Stimulated activated CD4-positive, alpha-beta T cell treated with anti-CD3 and anti-CD28 coated beads, Interleukin-1b, Interleukin-23, amount 100 ng/mL, for 24 hours (primary cell): ENCODE measurements at places on chromosomes 13 and 19.

DNA sequence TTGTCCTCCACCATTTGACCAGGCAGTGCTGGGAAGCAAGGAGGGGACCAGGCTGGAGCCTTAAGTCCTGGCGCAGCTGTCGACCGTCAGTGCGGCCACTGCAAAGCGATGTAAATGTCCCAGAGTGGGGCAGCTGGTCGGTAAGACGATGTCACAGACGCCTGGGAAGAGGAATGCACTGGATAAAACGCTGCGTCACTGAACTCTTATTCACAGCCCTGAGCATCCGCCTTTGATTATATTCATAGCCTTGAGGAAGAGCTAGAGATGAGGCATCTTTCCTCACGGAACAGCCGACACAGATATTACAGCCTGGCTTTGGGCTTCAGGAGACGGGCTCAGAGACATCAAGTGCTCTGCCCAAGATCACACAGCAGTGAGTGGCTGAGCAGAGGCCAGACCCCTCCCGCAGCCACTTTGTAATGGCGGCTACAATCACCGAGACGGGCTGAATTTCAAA is 17.6 kb upstream of the TUBGCP3 start:
- no peak for DNase-seq

DNA sequence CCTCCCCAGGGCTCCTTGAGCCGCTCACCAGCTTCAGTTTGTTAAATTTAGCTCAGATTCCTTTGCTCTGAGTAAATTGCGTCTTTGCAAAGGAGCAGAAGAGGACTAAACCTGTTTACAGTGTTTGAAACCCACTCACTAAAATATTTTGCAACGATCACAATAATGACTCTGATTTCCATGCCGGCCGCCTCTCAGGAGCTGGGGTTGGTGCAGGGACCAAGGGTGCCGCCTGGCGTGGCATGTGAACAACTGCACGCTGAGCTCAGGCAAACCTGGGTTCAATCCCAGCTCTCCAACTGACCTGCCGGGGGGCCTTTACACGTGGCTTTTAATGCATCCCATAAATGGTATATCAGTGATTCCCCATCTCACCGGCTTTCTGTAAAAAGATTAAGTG is 68.7 kb upstream of the CACNA1A start:
- no peak for DNase-seq

GRCh38 chr19:46472592-46472991 is 1.2 kb upstream of the PNMA8A start:
- DNase-seq = no peak

DNA sequence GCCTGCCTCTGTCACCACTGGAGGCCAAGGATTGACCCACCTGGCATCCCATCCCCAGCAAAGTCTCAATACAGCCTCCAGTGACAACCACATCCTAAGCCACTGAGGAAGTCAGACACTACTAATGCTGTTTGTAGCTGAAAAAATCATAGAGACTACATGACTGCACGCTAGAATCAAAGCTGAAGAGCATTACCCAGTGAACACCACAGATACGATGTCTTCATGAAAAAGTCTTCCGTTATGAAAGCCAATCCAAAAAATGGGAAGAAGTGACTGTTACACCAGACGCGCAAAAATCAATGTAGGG is 11.1 kb upstream of the NUP62 start:
- no peak for DNase-seq

DNA sequence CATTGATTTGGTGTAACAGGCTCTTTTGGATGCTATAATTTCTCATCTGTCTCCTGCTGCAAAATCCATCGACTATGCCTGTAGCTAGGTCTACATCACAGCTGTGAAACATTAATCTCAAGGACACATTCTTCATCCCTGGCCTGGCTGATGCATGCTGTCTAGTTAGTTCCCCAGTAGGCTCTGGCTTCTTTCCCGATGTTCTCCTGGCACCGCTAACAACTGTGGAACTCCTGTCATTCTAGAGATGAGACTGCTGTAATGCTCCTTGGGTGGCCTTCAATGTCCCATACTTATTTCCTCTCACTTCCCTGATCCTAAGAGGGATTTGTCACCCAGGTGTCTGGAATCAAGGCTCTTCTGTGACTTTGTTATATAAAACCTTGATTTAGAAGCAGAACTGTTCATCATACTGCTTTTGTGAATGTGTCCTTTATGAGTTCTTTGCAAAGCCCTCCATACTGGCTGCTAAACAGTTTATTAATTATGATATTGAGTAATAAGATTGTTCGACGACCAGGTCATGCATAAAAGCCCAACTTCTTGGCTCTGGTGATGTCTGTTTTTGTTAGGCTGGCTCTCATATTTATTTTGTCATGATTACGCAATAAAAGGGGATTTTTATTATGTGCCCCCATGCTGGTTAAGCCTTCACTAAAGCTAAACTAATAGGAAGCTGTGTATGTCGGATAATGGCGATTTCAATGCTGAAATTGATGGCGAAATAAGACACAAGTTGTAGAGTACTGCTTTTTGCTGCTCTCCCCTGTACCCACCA is 227.5 kb downstream of the DCT start:
- DNase-seq = no peak

DNA sequence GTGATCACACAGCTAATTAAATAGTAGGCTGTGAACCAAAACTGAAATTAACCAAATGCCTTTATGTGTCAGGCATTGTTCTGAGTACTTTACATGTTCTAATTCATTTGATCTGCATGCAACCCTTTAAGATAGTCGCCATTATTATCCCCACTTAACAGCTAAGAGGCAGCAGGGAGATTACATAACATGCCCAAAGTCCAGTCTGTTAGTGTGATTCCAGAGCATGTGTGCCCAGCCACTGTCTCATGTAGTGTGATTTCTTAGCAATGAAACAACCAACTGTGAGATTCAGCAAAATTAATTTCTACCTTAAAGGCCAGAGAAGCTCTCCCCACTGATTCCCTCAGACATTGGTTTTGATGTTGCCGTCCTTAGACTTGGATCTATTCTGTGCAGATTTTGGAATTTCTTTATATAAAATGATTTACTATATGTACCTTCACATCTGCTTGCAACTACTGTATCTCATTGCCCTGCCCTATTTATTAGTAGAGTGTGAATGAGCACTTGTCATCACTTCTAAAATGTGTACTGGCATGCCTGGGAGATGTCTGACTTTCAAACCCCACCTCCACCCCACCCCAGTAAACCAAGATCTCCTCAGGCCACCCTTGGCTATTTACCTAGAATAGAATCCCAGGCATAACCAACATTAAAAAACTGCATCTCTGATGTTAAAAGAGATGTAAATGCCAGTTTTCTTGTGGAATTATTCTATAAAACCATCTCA is 41.2 kb downstream of the POLR1D start:
- DNase-seq = no peak

DNA sequence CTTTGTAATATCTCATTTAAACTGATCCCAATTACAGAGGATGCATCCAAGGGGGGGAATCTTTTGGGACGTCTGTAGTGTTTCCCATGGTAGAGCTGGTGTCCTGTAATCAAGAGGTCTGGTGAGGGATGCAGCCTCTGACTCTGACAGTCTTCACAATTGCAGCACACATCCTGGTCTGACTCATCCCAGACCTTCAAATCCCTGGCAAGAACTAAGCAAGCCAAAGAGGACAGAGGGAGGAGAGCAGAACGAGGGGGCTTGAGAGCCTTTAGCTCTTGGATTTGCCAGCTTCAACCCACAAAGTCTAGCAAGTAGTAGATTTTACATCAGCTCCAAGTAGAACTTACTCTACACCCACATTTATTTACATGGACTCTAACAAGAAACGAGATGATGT is 17.3 kb upstream of the FCGBP start:
- DNase-seq = no peak

DNA sequence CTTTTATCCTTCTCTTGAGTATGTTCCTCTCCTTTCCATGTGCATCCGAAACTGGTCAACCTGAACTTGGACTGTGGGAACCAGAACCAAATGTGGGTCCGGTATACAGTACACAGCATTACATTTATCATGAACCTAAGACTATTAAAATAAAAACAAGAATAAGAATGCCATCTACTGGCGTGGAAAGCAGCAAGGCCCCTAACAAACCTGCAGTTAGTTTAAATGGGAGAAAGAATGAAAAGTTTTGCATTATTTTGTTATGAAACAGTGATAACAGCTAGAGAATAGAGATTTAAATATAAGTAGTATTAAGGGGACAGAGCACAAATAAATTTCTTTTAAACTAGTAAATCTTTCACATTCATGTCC is 159.5 kb downstream of the RBM26 start:
- no peak for DNase-seq

- DNase-seq = no peak
These were observed 730 bp upstream of the ABCC4 start for GRCh38 chr13:95301968-95302393.

- DNase-seq = no peak
These were observed 521.9 kb downstream of the DIAPH3 start for GRCh38 chr13:59641817-59642216.

DNA sequence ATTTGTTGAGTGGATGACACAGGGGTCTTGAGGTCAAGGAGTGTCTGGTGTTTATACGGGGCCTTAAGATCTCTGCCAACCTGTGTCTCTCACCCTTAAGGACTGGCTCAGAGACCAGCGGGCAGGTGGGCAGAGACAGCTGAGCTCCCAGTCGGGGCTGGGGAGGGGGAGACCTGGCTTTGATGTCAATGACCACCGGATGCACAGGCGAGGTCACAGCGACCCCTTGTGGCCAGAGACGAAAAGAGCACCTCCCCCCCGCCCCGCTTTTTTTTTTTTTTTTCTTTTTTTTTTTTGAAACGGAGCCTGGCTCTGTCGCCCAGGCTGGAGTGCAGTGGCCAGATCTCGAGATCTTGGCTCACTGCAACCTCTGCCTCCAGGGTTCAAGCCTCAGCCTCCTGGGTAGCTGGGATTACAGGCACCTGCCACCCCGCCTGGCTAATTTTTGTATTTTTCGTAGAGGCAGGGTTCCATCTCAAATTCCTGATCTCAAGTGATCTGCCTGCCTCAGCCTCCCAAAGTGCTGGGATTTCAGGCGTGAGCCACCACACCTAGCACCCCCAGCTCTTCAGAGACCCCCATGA is 12.1 kb upstream of the KLK14 start:
- DNase-seq = peak; percentile 22

GRCh38 chr13:104170980-104171555 is 1104.9 kb upstream of the SLC10A2 start:
- DNase-seq = no peak

GRCh38 chr19:34590228-34590627 is 86.7 kb downstream of the SCGB2B2 start:
- DNase-seq = no peak

DNA sequence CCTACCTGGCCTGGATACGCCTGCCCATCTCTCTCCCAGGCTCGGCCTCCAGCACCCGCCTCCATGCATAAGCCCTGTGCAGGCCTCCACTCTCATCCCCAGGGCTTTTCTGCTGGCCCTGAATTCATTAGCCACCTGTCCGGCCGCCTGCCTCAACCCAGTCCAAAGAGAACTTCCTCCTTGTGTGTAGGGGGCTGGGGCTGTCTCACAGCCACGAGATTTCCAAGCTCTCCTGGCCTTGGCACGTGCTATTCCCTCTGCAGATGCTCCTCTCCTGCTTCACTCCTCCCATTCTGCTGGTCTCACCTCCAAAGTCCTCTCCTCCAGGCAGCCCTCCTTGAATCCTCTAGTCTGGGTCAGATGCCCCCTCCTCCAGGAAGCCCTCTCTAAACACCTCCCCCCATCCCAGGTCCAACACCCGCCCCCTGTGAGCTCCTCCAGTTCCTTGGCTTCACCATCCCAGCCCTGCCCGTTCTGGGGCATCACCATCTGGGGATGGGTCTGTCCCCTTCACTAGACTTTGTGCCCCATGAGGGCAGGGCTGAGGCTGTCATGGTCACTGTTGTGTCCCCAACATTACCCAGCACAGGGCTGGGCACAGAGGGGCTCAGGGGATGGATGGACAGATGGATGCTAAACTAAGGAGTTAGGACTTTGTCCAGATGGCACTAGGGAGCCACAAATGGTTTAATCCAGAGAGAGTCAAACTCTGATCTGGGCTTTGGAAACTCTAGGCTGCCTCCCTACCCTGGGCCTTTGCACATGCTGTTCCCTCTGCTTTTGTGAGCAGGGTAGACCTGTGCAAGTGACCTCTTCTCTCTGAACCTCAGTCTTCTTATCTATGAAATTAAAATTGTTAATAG is 14.8 kb downstream of the MEIS3 start:
- DNase-seq = no peak

DNA sequence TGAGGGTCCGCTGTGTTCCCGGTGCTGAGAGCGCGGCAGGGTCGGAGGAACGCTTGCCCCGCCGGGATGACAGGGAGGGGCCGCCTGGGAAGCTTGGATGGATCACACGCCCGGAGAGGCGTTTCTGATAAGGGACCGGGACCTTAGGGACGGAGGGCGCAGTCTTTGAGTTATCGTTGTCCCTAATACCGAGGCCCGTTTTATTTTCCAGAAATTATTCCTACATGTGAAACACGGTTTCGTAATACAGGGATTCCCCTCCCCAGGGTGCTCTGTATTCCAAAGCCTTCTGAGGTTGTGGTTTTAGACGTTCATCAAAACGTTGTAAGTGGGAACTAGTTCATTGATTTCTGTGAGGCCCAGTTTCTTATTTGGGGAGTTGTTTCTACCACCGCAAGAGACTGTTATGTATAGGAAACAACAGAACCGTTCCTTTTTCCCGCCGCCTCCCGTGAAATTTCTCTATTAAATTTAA is 752 bp downstream of the PDCD5 start:
- DNase-seq = no peak

DNA sequence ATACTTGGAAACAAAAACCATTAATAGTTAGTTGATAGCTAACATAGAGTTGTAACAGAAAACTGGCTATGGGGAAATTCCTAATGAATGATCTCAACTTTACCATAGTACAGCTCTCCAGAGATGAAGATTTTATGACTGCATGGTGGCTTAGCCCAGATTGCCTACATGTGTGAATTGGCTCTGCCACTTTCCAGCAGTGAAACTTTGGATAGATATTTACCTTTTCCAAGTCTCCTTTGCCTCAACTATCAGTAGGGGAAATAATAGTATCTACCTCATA is 161.1 kb downstream of the LACC1 start:
- DNase-seq = no peak

GRCh38 chr19:29939628-29940027 is 2.4 kb upstream of the URI1 start:
- no peak for DNase-seq

GRCh38 chr13:26619358-26619757 is 61.9 kb downstream of the WASF3 start:
- DNase-seq = no peak

- DNase-seq = peak; percentile 14
These were observed 60.7 kb downstream of the ZNF429 start for GRCh38 chr19:21566073-21566472.

GRCh38 chr13:39406688-39407087 is 196.3 kb downstream of the LHFPL6 start:
- no peak for DNase-seq
